ENCODE measurements at places on chromosomes 7 and 10.

GRCh38 chr7:71198887-71199286 lies 66.9 kb downstream of the GALNT17 start:
- DNase-seq = no peak

DNA sequence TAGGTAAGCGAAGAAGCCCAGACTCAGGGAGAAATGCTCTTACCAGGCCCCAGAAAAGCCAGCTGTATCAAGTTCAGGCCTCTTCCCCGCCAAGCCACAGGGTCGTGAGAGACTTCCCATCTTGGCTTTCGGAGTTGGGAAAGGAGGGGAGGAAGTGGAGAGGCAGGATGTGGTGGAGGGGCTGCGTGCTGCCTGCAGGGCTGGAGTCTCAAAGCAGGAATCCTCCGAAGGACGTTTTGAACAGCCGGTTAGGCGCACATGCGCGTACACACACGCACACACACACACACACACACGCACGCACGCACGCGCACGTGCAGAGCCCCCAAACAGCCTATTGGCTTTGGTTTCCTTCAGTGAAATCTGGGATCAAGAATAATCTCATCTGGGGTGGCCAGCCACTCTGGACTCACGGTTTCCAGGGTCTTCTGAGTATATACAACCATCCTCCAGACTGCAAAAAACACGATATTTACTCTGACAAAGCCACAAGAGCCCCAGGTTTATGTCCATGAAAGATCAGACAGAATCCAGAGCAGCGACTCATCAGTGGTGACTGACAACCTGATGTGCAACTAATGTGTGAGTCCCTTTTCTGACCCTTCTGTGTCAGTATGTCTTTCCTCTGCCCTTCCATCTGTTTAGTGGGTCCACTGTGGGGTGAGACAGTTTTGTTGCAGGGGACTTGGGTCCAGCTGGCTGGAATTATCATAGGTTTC lies 115.0 kb upstream of the ZNF438 start:
- no peak for DNase-seq

DNA sequence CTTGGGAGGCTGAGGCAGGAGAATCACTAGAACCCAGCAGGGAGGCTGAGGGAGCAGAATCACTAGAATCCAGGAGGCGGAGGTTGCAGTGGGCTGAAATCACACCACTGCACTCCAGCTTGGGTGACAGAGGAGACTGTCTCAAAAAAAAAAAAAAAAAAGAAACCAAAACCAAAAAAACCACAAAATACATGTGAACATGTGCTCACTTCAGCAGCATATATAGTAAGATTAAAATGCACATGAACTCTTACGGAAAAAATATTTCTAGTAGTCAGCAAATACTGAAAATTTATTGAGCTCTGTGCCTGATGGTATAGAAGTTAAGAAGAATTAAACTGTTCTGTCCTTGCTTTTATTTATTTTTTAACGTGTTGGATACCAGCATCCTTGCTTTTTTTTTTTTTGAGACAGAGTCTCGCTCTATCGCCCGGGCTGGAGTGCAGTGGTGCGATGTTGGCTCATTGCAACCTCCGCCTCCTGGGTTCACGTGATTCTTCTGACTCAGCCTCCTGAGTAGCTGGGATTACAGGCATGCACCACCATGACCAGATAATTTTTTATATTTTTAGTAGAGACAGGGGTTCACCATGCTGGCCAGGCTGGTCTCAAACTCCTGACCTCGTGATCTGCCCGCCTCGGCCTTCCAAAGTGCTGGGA lies 9.6 kb upstream of the ZNF487 start:
- peak; percentile 66 for DNase-seq

DNA sequence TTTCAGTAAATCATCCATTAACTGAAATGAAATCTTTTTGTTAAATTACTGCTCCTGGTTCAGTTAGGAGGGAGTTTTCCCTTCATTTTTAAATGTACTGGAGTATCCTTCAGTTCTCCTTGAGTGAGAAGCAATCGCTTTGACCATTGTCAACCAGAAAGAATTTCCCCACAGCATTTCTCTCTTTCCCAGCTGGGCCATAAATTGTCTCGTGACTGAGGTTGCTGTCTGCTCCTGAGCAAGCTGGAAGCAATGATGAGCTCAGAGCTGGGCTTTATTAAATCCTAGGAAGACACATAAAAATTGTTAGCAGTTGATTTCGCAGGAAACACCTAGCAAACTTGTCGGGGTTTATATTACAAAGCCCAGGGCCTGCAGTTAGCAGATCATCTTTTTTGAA lies 102.0 kb upstream of the INSYN2A start:
- no peak for DNase-seq

DNA sequence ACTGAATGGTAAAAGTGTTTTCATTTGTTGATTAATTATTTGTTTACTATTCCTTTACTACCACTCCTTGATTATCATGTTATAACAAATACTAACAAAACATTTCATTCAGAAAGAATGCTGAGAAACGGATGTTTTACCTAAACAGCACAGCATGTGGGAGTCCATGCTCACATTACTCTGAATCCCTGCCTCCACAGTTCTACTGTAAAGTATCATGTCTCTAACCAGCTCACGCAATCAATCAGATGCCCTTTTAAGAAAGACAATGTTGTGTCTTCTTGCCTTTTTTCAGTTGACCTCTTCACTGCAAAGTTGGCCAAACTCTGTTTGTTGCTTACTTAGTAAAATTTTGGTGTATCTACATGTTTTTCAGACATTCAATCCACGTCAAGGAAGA lies 232.5 kb upstream of the MDFIC start:
- DNase-seq = no peak
